Stimulated activated CD4-positive, alpha-beta T cell treated with anti-CD3 and anti-CD28 coated beads, TNF-alpha, amount 100 ng/mL, for 4 hours (primary cell): ENCODE measurements at places on chromosomes 1 and 21.
A peak's percentile ranks its signal among the peaks of the same experiment; 100 is the strongest.

DNA sequence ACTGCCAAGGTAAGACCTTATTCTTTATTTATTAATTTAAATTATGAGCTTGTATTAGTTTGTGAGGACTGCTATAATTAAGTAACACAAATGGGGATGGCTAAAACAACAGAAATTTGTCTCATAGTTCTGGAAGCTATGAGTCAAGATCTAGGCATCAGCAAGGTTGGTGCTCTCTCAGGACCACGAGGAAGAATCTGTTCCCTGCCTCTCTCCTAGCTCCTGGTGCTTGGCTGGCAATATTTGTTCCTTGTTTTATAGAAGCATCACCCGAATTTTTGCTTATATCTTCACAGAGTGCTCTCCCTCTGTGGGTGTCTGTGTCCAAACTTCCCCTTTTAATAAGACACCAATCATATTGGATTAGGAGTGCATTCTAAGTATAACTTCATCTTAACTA lies 41.4 kb upstream of the CCDC190 start:
- no peak for DNase-seq

GRCh38 chr1:31458287-31458896 lies 45.4 kb downstream of the SERINC2 start:
- DNase-seq = no peak

DNA sequence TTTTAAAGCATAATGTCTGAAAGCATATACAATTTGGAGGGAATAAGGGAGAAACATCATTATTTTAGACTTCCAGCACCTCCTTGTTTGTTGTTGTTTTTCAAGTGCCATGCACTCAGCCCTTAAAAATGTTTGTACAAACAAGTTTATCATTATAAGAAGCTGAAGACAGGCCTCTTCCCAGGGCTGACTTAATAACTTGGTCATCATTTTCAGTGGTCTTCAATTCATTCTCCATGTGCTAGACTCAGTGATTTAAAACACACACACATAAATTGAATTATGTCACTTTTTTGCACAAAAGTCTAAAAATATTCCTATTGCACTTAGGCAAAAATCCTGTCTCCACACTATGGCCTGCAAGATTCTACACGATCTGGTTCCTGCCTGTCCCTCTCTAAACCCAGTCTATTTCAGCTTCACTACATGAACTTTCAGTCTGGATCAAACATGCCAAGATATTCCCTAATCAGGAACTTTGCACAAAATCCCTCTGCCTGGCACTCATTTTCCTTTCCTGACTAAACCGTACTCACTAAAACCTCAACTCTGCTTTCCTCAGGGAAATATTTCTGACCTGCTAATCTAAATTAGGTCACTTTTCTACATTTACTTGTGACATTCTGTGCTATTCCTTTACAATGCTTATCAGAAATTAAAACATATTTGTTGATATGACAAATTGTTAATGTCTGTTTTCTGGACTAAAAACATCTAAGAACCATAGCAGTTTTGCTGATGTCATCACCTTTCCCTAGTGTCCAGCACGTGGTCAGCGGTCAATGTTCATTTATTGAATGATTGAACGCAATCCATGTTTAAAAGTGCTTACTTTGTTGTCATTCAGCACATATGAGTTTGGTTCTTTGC lies 14.8 kb upstream of the GBP5 start:
- DNase-seq = no peak

DNA sequence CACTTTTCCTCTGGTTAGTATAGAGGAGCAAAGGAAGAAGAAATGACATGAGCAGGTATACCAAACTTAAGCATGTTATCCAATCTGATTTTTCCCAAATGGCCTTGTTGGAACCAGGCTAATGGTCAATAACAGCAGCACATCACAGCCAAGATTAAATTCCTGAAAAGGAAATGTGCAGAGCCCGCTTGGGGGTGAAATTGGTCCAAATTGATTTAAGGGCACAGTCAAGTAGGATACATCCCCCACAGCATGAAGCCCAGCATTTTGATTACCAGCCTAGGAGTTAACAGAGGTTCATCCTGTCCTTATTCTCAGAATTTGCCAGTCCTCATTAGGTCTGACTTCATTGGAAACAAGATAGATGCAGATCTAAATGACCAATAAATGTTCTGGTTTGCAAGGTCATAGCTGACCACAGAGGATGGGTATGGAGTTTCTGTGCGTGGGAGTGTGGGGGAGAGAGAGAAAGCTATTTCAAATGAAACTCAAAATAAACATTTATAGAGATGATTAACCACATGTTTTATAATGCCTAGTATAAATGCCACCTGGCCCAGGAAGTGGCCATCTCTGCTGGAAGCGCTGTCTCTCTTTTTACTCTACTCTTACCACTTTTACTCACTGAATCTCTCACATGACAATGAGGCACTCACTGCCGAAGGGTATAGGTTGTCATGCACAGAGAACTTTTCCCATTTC lies 38.7 kb downstream of the RGS5 start:
- DNase-seq = no peak

DNA sequence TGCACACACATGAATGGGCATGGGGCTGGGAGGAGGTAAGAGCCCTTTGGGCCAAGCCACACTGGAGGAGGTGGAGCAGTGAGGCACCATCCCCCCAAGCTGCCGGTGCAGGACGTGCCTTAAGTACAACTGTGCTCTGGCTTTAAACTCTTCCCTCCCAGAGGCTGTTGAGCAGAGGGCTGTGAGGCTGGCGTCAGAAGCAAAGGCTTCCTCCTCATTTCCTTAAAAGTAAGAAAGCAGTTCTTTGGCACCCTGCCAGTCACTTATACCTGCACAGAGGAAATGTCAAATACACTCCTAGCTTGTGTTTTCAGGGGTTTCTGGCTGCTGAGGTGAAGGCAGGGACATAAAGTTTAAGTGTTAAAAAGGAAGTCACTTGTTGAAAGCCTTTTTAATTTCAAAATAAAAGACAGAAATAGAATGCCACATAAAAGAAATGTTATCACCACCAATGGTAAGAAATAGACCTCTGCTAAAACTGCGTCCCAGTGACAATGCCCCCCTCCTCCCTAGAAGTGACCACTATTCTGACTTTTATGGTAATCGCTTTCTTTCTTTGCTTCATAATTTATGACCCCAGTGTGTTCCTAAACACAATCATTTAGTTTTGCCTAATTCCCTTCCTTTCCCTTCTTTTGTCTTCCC lies 33.0 kb downstream of the LAMC2 start:
- DNase-seq = peak; percentile 3

GRCh38 chr1:15509586-15509985 lies 14.4 kb downstream of the CASP9 start:
- no peak for DNase-seq

DNA sequence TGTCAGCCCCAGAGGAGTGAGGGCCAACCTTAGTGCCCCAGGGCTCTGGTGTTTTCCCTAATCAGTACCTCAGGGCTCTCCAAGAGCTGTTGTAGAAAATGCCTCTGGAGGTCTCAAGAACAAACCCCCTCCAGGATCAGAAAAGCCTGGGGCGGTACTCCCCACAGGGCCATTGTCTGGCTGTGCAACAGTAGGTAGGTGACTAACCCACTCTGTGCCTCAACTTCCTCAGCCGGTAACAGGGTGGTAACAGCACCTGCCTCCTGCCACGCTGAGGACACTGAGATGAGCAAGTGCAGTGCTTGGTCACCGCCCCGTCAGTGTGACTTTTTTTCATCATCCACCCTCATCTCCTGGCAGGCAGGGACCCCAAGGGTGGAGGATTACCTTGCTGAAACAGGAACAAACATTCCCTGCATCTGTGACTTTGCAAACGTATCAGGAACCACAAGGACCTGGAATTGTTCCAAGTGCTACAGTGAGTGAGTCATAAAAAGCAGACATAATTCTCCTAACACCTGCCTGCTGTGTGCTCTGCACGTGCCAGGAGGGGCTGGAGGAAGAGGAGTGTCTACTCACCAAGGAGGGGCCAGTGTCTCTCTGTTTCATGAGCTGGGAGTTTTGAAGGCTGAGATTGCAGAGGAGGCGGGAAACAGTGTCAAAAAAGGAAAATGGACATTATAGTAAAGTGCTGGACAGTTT lies 440.8 kb downstream of the NPHP4 start:
- DNase-seq = no peak

DNA sequence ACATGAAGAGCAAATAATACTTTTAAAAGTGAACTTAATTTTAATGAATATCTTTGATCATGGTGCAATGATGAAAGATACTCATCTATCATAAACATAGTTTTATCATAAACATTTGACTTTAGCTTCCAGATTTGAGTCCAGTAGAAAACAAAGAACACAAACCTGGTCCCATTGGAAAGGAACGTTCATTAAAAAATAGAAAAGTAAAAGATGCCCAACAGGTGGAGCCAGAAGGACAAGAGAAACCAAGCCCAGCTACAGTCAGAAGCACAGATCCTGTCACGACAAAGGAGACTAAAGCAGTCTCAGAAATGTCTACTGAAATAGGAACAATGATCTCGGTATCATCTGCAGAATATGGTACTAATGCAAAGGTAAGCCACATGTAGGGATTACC lies 55.6 kb upstream of the MYOCOS start:
- DNase-seq = no peak

DNA sequence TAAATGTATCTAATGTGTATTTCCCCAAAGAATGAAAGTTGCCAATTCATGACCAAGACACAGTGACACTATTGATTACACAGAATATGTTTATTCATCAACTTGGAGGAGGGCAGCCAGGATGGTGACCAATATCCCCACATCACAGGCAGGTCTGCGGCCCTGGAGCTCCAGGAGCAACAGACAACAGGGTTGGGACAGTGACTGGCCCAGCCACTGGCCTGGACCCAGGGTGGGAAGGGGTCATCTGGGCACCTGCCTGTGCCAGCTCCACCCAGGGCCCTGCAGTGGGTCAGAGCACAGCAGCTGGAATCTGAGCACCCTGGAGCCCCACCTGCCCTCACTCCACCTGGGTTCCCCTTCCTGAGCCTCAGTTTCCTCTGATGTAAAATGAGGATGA lies 466.1 kb downstream of the MATN1 start:
- DNase-seq = no peak

DNA sequence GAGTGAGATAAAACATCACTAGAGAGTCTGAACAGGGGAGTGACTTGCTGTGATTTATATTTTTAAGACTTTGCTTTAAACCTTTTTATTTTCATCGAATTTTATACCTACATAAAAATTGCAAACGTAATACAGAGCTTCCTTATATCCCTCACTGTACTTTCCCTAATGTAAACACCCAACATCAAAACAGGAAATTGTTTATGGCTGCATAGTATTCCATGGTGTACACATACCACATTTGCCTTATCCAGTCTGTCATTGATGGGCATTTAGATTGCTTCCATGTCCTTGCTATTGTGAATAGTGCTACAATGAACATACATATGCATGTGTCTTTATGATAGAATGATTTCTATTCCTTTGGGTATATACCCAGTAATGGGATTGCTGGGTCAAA lies 34.8 kb downstream of the LRIF1 start:
- DNase-seq = no peak

DNA sequence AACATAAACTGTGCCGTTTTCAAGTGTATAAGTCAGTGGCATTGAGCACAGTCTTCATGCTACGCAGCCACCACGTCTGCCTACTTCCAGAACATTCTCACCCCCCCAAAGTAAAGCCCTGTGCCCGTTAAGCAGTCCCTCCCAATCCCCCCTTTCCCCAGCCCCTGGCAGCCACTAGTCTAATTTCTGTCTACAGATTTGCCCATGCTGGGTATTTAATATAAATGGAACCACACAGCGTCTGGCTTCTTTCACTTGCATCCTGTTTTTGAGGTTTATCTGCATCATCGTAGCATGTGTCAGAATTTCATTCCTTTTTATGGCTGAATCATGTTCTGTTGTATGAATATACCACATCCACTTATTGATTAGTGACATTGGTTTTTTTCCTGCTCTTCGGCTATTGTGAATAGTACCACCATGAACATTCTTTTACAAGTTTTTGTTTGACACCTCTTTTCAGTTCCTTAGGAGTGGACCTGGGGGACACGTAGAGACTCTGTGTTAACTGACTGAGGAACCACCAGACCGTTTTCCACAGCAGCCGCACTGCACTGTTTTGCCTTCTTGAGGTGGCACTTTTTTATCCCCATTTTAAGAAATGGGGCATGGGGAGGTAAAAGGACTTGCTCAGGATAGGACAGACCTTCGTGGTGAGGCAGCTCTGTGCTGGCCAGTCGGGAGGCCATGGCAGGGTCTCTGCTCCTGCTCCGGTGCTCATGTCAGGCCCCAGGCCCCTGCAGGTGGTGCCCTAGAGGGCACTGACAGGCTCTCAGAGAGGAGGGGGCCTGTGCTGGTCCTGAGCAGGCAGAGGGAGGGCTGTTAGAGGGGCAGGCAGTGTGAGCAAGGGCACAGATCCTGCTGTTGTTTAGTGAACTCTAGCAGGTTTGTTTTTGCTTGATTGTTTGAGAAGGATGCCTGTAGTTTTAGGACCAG lies 123.8 kb downstream of the PCBP3 start:
- DNase-seq = peak; percentile 17

DNA sequence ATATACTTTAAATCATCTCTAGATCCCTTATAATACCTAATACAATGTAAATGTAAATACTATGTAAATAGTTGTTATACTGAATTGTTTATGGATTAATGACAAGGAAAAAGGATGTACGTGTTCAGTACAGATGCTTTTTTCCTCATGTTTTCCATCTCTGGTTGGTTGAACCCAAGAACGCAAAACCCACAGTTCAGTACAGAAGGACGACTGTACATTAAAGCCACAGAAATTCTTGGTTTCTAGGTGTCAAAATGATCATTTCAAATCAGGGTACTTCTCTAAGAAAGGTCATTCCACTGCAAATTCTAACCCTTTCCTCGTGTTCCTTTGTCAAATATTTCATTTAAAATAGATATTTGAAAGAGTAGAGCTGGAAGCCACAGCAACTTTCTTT lies 158.1 kb downstream of the VAV3 start:
- DNase-seq = no peak

DNA sequence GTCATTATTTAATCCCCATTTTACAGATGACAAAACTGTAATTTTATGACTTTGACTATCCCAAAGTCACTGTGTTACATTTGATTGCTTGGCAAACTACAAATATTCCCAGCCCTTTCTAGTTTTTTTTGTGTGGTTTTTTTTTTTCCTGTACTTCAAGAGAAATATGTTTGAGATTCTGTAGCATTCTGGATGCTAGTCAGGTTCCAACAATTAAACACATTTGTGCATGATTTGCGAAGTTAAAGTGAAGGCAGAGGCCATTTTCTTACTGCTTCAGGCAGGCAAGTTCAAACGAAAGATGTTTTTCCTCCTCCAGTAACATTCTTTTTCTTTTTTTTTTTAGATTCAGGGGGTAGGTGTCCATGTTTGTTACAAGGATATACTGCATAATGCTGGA lies 107.9 kb upstream of the SERTAD4 start:
- no peak for DNase-seq

GRCh38 chr1:224897529-224898327 lies 31.7 kb upstream of the DNAH14 start:
- DNase-seq = no peak

DNA sequence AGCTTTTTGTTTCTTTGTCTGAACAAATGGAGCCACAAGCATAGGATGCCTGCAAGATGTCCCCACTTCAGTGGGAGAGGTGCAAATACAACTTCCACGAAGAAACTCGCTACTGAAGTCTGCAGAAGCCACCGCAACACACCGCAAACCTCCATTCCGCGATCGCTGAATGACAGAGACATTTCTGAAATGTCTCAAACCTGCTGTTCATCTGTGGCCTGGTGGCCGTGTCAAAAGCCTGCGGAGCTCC lies 1.0 kb downstream of the TP53BP2 start:
- peak; percentile 30 for DNase-seq

GRCh38 chr1:115327270-115327669 lies 10.8 kb downstream of the NGF start:
- no peak for DNase-seq

GRCh38 chr1:113557187-113557586 lies 166.9 kb downstream of the MAGI3 start:
- DNase-seq = no peak
